ENCODE measurements at places on chromosomes 1 and 21. TPM values are rescaled to one million over a fixed set of nuclear protein-coding genes. Genes with fewer than 3 reads are reported as not detected.

- H3K4me3 ChIP-seq = no peak overlapping the region
- H3K27ac ChIP-seq = no peak overlapping the region
- H3K36me3 ChIP-seq = no peaks in the 10 kb centered on the region
- H3K4me1 ChIP-seq = no peaks in the 10 kb centered on the region
- no peak for DNase-seq
Observed at GRCh38 chr1:20348326-20348915, 57.7 kb downstream of the VWA5B1 start.

- no peak for DNase-seq
- no peaks in the 10 kb centered on the region for H3K36me3 ChIP-seq
- H3K27ac ChIP-seq = no peak overlapping the region
- no peak overlapping the region for H3K4me3 ChIP-seq
- H3K4me1 ChIP-seq = no peaks in the 10 kb centered on the region
- no peaks in the 10 kb centered on the region for H3K27me3 ChIP-seq
Observed at GRCh38 chr1:193569096-193569982, 382.9 kb upstream of the B3GALT2 start.

Gene MCOLN2
- 0.19 TPM for total RNA-seq

DNA sequence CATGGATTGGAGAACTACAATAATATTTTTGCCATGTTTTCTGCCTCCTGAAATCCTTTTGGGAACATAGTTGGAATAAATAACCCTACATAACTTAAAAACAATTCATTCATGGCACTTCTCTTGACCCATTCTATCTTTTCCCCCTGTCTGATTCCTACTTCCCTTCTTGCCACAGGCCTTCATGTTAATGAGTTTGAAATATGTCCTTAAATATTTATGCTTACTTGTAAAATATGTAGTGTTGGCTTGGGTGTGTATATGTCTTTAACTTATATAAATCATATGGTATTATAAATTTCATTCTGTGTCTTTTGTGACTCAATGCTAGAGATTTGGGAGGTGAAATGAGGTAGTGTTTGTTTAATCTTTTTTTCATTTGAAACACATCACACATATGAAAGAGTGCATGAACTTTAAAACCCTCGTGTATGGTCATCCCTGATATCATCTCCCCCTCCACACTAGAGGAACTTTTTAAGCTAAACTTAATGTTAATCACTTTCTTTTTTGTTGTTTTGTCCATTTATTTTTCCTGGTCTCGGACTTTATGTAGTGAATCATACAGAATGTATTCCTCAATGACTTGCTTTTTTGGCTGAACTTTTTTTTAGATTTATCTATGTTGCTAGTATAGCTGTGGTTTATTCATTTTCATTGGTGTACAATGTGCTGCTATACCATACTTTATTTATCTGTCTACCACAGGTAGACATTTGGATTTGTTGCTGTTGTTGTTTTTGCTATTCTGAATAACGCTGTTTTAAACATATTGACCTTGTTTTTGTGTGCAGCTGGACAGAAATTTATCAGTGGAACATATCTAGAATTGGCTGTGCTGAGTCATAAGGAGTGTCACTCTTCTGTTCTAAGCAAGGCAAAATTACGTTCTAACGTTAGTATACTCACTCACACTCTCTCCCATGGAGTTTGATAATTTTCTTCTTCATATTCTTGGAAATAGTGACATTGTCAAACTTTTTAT, 441.6 kb downstream of the PLPP3 start:
- no peak for DNase-seq
- no peaks in the 10 kb centered on the region for H3K27me3 ChIP-seq
- H3K4me1 ChIP-seq = peaks cover 12% of the 10 kb centered on the region
- H3K36me3 ChIP-seq = no peaks in the 10 kb centered on the region

- H3K4me1 ChIP-seq = peaks cover 50% of the 10 kb centered on the region
- peak overlapping the region; percentile 25 for H3K27ac ChIP-seq
- no peak for DNase-seq
Observed at GRCh38 chr1:184843732-184844495, 89.3 kb upstream of the EDEM3 start.

DNA sequence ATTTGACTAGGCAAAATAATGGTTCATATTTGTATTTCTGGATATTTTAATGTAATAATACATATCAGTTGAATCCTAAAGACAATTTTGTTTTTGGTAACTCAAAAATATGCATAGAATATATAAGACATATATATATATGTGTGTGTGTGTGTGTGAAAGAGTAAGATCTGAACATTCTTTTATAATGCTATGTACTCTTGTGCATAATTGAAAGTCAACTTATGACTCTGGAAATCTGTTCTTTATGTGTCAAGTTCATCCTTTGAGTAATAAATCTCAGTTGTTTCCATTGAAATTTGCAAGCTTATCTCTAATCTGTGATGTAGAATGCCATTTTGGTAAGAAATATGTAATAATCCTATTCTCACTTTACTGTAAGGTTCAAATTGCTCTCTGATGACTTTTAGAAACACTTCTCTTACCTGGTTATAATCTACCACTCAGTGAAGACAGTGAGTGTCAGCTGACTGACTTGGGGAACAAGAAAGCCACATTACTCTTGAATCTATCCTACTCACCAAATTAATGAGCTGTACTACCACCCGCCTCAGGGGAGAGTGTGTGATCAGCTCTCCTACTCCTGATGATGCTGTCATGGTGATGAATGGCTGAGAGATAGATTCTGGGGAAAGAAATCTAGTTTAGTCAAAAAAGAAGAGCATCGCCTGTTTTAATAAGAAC, 15.0 kb upstream of the NEK7 start:
- no peak overlapping the region for H3K27ac ChIP-seq
- H3K4me3 ChIP-seq = no peak overlapping the region
- no peaks in the 10 kb centered on the region for H3K4me1 ChIP-seq
- no peak for DNase-seq

DNA sequence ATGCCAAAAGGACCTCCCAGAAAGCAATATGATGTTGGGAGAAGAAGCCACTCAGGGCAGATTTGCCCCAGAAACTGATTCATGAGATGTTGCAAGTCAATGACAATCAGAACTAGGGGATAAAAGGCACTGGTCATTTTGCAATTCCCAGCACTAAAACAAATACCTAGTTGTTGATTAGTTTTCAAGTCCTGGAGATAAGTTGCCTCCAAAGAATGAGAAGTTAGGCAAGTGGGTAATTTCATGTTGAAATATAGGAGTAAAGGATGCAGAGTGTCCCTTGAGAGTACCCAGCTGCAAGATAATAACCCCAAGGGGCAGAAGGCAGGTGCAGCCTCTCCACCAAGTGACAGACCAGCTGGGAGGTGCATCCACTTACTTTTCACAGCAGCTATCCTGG, 363.6 kb downstream of the PBX1 start:
- DNase-seq = no peak
- no peak overlapping the region for H3K27ac ChIP-seq
- no peaks in the 10 kb centered on the region for H3K36me3 ChIP-seq
- H3K4me3 ChIP-seq = no peak overlapping the region
- H3K4me1 ChIP-seq = no peaks in the 10 kb centered on the region
- H3K27me3 ChIP-seq = no peaks in the 10 kb centered on the region

Gene ESPN
- total RNA-seq = 0.41 TPM

Gene OLFM3
- not detected for total RNA-seq

- peaks cover 78% of the 10 kb centered on the region for H3K27me3 ChIP-seq
- H3K4me1 ChIP-seq = no peaks in the 10 kb centered on the region
- H3K27ac ChIP-seq = no peak overlapping the region
- no peaks in the 10 kb centered on the region for H3K36me3 ChIP-seq
- H3K4me3 ChIP-seq = no peak overlapping the region
- DNase-seq = no peak
Observed at GRCh38 chr1:47678464-47678980, 240.7 kb downstream of the FOXD2 start.

- H3K27ac ChIP-seq = peak overlapping the region; percentile 81
- DNase-seq = no peak
- peaks cover 54% of the 10 kb centered on the region for H3K4me1 ChIP-seq
- H3K4me3 ChIP-seq = no peak overlapping the region
- H3K36me3 ChIP-seq = no peaks in the 10 kb centered on the region
- H3K27me3 ChIP-seq = peaks cover 51% of the 10 kb centered on the region
Observed at GRCh38 chr1:10860218-10860617, 63.8 kb upstream of the CASZ1 start.

- no peak for DNase-seq
- no peaks in the 10 kb centered on the region for H3K4me1 ChIP-seq
- no peak overlapping the region for H3K4me3 ChIP-seq
- H3K27ac ChIP-seq = no peak overlapping the region
- no peaks in the 10 kb centered on the region for H3K27me3 ChIP-seq
Observed at GRCh38 chr21:41387824-41388223, 26.0 kb downstream of the MX2 start.

- no peaks in the 10 kb centered on the region for H3K27me3 ChIP-seq
- H3K27ac ChIP-seq = no peak overlapping the region
- peaks cover under 1% of the 10 kb centered on the region for H3K4me1 ChIP-seq
- DNase-seq = no peak
Observed at GRCh38 chr1:177953549-177953948, 16.3 kb downstream of the SEC16B start.

DNA sequence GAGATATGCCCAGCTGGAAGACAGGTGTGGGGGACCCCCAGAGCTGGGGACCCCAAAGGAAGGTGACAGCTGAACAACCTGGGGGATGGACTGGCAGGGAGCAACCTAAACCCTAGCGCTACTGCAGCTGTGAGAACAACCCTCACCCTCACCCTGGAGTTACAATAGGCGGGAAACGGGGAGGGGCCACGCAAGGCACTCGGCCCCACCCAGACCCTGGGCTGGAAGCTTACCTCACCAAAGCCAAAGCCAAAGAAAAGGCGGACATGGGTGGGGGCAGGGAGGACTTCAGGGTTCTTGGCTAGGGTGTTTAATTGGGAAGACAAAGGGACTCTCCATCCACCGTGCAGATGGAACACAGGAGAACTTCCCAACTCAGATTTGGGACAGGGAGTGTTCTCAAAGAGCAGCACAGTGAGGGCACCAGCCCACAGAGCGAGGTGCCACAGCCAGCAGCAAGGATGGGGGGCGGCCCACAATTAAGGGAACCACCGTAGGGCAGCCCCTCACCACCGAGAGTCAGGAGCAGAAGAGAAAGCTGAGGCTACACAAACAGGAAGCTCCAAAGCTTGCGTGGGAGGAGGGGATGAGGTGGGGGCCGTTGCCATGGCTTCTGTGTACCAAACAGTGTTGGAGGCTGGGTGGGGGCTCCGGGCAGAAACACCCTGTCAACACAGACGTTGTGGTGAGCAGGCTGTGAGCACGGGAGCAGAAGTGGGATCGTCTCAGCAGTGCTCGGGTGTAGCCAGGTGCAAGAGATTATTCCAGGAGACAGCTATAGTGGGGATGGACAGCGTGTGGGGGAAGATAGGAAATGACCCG, 1.9 kb downstream of the TAGLN2 start:
- peaks cover 25% of the 10 kb centered on the region for H3K36me3 ChIP-seq
- H3K4me1 ChIP-seq = peaks cover 80% of the 10 kb centered on the region
- DNase-seq = peak; percentile 89
- H3K4me3 ChIP-seq = peak overlapping the region; percentile 91

DNA sequence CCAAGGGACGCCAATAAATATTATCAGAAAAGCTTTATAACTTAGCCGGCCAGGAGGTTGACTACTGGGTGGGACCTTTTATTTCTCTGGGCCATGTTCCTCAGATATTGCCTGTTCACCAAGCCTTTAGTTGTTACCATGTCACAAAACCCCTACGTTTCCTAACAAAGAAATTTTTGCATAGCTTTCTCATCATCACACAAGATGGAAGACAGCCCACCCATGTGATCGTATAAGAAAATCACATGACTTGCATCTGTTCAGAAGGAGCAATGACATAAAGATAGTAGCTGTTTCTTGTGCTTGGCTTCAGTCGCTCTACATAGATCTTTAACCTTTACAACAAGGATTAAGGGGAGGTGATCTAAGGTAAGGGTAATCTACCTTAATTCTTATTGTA, 88.9 kb upstream of the NGF start:
- peaks cover 10% of the 10 kb centered on the region for H3K4me1 ChIP-seq
- no peak for DNase-seq
- no peaks in the 10 kb centered on the region for H3K36me3 ChIP-seq
- H3K27me3 ChIP-seq = peaks cover 5% of the 10 kb centered on the region
- H3K4me3 ChIP-seq = no peak overlapping the region

GRCh38 chr1:52156460-52156859, 14.6 kb downstream of the ZFYVE9 start:
- H3K4me3 ChIP-seq = no peak overlapping the region
- H3K27me3 ChIP-seq = no peaks in the 10 kb centered on the region
- no peak overlapping the region for H3K27ac ChIP-seq
- peaks cover 45% of the 10 kb centered on the region for H3K4me1 ChIP-seq
- no peak for DNase-seq
- no peaks in the 10 kb centered on the region for H3K36me3 ChIP-seq

- peaks cover 27% of the 10 kb centered on the region for H3K27me3 ChIP-seq
- H3K27ac ChIP-seq = no peak overlapping the region
- no peaks in the 10 kb centered on the region for H3K36me3 ChIP-seq
- DNase-seq = no peak
- H3K4me3 ChIP-seq = no peak overlapping the region
Observed at GRCh38 chr1:7252411-7253117, 467.3 kb downstream of the CAMTA1 start.

Gene SLC30A2
- total RNA-seq = 7.1 TPM

DNA sequence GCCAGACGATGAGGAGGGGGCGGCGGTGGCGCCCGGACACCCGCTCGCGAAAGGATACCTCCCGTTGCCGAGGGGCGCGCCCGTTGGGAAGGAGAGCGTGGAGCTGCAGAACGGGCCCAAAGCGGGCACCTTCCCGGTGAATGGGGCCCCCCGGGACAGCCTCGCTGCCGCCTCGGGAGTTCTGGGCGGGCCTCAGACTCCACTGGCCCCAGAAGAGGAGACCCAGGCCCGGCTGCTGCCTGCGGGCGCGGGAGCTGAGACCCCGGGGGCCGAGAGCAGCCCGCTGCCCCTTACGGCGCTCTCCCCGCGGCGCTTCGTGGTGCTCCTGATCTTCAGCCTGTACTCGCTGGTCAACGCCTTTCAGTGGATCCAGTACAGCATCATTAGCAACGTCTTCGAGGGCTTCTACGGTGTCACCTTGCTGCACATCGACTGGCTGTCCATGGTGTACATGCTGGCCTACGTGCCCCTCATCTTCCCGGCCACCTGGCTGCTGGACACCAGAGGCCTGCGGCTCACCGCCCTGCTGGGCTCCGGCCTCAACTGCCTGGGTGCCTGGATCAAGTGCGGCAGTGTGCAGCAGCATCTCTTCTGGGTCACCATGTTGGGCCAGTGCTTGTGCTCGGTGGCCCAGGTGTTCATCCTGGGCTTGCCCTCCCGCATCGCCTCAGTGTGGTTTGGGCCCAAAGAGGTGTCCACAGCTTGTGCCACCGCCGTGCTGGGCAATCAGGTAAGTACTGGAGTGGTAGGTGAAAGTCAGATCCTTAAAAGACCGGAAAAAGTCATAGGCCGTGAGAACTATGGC, 588 bp downstream of the FLVCR1 start:
- no peaks in the 10 kb centered on the region for H3K27me3 ChIP-seq
- DNase-seq = peak; percentile 16
- peak overlapping the region; percentile 87 for H3K27ac ChIP-seq
- peaks cover under 1% of the 10 kb centered on the region for H3K36me3 ChIP-seq
- peaks cover 43% of the 10 kb centered on the region for H3K4me1 ChIP-seq

All from left ventricle myocardium inferior (tissue), 1 donor.